ENCODE measurements at places on chromosomes 13 and 19.

DNA sequence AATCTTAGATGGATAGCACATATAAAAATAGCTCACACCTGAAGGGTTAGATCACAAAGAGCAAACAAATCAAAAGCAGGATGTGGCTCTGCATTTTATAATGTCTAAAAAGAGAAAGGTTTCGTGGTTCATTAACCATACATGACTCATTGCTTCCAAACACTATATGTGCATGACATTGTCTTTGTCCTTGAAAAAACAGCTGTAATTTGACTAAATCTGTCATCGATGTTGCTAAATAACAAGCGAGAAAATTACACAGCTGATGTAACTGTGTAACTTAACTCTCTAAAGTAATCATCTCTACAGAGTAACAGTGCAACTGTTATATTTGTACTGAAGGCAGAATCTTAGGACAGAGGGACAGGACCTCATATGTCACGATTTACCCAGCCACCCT is 383.1 kb upstream of the GPC6 start:
- no peak for DNase-seq

DNA sequence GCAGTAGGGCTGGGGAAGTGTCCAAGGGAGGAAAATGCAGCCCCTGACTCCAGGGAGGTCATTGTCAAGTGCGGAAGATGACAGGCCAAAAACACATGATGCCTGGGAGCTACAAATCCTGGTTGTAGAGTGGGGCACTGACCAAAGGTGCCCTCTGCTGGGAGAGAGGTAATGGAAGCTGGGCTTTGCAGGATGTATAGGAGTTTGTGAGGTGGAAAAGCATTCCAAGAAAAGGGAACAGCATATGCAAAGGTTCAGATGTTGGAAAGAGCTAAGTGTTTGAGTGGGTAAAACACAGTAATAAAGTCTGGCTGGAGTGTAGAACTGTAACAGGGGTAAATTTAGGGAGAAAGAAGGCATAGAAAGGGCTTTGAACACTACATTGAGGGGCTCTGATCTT is 46.9 kb upstream of the PTPRS start:
- no peak for DNase-seq

DNA sequence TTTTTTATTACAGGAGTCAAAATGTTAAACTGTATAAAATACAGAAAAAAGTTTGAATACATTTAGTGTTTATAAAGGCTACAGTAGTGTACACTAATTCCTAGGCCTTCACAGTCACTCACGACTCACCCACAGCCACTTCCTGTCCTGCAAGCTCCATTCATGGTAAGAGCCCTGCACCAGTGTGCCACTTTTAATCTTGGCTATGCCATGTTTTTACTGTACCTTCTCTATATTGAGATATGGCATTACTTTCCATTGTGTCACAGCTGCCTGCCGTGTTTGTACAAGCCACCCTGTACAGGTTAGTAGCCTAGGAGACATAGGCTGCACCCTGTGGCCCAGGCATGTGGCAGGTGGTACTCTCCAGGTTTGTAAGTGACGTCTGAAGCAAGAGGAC is 32.1 kb downstream of the C1QTNF9 start:
- DNase-seq, result no peak

DNA sequence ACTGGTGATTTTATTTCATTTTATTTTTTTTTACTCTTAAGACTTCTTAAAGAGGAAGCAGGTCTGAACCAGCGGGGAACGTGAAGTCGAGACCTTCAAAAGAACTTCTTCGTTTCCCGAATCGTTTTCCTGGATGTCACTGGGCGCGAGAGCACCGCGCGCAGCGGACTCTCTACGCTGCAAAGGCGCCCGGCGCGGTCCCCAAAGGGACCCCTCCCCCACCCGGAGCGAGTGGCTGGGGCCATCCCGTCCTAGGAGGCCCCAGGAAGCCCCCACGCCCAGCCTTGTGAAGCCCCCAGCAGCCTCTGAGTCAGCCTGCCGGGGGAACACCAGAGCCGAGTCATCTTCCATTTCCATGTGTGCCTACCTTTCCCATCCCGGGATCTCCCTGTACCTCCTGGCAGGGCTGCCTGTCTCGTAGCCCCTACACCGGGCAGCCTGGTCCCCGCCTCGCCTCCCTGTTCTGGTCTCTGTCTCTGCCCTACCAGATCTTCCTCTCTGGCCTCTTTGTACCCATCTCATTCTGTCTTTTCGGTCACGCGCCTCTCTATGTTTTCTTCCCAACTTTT is 608 bp downstream of the CD70 start:
- DNase-seq, result no peak

DNA sequence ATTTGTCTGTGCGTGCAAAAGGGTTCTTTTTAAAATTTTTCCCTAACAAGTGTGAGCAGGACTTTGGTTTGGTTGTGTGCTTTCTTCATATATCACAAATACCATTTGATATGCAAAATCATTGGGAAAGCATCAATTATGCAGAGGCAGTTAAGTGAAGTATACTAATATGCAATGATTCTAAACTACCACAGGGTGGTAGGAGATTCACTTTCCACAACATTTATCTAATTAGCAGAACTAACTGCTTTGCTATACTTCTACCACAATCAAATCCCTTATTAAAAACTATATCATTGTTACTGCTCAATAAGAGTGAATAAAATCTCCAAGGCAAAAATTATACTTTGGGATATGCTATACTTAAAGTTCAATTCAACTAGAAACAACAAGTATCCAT is 2738.9 kb upstream of the PCDH20 start:
- no peak for DNase-seq

DNA sequence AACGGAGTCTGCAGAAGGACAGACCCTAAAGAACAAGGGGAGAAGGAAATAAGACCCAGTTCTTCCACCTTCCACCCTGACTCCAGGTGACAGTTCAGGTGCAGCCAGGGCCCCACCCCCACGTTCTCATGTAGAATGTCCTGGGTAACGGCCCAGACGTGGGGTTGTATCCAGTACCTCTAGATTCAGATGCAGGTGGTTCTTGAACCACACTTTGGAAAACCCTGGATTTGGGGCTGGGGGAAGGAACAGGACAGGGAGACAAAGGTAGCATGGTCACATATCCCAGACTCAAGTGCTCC is 2.2 kb downstream of the DMPK start:
- DNase-seq, result no peak

DNA sequence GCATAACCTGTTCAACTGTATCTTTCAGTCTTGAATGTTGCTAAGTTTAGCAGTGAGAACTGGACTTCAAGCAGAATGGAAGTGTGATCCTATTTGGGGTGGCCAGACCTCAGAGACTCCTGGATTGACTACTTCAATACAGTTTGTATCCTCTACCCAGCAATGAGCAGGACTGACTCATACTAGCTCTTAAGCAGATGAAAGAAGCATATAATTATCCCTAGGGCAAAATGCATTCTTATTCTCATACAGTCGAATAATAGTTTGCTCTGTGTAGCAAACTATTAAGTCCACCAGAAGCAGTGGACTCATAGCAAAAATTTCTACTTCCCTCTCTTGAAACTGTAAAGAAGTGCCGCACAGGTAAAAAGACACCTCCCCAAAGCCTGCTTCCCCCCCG is 46.4 kb upstream of the FAM216B start:
- DNase-seq, result no peak

DNA sequence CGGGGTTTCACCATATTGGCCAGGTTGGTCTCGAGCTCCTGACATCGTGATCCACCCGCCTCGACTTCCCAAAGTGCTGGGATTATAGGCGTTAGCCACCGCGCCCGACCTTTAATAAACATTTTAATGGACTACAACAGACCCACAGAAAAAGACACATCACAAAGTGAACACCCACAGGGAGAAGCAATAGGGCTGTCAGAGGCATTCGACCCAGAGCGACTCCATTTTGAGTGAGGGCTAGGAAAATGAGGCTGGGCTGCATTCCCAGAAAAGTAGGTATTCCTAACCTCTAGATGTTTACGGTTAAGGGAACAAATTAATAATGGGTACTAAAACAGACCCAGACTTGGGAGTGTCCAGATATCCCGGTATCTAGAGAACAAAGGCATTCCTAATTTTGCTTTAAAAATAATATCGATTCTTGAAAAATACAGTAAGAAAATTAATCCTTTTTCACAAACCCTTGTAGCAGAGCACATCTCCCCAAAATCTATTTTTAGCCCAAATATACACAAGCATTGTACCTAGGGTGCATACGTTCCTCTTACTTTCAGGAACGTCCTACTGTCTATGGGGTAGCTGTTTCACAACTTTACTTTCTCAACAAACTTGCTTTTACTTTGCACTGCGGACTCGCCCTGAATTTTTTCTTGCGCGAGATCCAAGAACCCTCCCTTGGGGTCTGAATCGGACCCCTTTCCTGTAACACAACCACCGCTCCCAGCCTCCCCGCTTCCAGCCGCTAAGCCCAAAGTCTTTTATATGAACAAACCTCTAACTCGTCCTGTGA is 811 bp upstream of the ZNF8 start:
- DNase-seq, result no peak

- no peak for DNase-seq
Observed at GRCh38 chr13:80979035-80979641, 638.2 kb upstream of the SPRY2 start.

DNA sequence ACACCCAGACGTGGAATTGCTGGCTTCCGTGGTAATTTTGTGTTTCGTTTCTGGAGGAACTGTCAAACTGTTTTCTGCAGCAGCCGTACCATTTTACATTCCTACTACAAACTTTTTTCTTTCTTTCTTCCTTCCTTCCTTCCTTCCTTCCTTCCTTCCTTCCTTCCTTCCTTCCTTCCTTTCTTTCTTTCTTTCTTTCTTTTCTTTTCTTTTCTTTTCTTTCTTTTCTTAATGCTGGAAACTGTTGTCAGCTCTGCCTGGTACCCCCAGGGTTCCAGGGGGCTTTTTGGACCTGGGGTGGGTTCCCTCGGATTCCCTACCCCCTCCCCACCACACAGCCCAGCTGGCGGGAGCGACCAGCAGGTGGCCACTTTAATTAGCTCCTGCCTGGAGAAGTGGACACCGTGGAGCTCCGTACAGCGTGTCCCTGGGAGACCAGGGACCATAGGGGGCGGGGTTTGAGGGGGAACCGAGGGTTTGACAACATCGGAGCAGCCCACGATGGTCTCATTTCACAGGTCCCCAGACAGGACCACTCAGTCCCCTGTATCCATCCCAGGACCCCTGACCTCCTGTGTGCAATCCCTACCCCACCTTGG is 24.4 kb downstream of the CELF5 start:
- no peak for DNase-seq

DNA sequence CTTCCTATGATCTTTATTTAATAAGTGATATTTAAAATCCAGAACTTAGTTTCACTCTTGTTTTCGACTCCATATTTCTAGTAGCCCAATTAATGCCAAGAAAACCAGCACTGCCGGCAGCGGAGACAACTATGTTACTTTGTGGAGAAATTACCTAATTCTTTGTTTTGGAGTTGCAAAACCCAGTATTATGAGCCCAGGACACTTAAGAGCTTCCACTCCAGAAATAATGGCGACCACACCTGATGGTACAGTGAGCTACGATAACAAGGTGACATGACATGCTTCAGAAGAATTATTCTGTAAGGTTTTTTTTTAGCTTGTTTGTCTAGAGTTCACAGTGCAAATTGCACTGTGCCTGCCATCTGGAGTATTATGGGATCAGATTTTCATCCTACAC is 136.4 kb downstream of the ZAR1L start:
- DNase-seq, result no peak

DNA sequence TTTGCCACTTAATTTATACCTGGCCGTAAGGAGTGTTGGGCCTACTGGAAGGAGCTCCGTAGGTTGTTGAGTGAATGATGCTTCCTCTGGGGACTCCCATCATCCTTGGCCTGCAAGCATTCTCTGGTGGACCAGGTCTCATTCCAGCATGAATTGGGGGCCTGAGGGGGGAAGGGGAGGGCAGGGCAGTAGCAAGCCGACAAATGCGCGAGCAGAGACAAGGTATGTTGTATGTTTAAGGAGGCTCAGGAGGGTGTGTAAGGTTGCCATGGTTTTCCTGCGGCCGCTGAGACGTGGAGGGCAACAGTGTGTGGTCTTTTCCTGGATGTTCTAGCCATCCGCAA is 749 bp downstream of the ZNF264 start:
- DNase-seq, result no peak

DNA sequence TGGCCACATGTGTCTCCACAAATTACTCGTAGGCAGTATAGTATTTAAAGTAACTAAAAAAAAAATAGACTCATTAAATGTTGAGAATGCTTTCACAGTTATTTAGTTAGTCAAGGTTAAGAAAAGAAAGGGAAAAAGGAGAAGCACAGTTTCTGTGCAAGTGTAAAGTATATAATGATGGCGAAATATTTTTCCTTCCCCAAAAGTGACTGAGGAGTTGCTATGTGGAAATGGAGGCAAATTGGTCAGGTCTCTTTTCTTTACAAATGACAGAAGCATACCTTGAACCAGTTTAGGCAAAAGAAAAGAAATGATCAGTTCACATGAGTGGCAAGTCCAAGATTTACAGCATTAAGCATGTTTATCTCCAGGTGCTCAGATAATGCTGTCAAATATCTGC is 18.0 kb downstream of the CSNK1A1L start:
- no peak for DNase-seq

DNA sequence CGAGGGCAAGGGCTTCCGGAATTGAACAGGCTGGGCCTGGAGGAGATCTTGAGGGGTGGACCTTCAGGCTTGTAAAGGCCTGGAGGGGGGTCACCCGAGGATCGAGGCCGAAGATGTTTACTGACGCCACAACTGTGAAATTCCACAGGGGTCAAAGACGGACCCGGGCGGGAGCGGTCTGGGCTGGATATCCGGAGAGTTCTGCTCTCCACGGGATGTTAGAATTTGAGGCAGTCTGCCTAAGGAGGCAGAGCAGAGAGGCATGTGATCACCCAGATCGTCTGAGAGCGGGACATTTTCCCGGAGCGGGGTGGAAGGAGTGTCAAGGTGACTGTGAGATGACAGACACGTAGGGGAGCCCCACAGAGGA is 13.2 kb downstream of the KLHL26 start:
- DNase-seq, result no peak

GRCh38 chr13:108816375-108816774 is 187.0 kb downstream of the MYO16 start:
- no peak for DNase-seq

GRCh38 chr13:22405891-22406290 is 735.0 kb downstream of the FGF9 start:
- no peak for DNase-seq

- DNase-seq, result no peak
Observed at GRCh38 chr13:113155201-113155600, 3.2 kb upstream of the PROZ start.

DNA sequence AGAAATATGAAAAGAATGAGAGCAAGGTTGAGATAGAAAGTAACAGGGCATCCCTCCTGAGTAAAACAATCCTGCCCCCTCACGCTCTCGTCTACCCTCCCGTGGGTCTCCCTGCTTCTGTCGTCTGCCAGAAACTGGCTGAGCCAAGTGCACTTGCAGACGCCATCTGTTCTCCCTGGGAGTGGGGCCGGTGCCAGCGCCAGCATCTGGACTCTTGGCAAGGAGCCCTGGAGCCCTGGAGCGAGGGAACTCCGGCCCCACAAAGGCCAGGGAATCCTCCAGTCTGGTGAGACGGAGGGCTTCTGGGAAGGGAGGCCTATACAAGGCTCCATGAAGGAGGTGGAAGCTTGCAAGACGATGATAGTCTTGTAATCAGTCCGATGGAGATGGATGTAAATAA is 2.3 kb upstream of the TMEM91 start:
- no peak for DNase-seq

GRCh38 chr13:33797622-33798021 is 20.3 kb upstream of the RFC3 start:
- DNase-seq, result no peak
